AG04449 (cell line): ENCODE measurements at places on chromosomes 13 and 19.

- DNase-seq, result no peak
Observed at GRCh38 chr13:67554286-67554685, 324.1 kb upstream of the PCDH9 start.

- DNase-seq, result peak; percentile 23
Observed at GRCh38 chr13:105991622-105992277, 543.7 kb downstream of the EFNB2 start.

DNA sequence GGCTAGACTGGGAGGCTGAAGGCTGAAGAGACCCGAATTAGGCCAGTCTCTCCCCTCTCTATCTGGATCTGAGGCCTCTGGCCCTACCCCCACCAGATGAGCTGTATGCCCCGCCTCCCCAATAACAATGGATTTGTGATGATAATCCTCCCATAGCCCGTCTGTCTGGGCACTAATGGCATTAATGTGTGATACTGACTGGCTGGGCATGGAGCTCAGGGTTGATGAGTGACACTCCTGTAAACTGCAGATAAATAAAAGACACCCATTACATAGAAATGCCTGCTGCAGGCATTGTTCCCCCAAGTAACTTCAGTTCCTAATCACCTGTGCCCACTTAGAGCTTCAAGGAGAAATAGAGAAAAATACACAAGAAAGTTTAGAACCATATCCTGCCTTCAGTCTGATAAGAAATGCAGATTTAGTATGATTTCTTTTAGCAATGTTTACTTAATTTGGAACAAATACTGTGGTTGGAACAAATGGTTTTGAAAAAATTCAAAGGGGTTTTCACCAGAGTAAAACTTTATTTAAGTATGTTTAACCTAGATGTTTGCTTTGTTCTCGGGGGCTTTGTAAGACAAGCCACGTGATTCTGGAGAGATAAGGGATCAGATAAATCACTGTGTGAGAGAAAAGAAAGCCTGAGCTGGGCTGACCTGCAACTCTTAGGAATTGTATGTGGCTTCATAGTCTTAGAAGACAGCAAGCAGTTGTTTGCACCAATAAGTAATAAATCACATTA is 60.3 kb downstream of the TNFRSF19 start:
- no peak for DNase-seq

DNA sequence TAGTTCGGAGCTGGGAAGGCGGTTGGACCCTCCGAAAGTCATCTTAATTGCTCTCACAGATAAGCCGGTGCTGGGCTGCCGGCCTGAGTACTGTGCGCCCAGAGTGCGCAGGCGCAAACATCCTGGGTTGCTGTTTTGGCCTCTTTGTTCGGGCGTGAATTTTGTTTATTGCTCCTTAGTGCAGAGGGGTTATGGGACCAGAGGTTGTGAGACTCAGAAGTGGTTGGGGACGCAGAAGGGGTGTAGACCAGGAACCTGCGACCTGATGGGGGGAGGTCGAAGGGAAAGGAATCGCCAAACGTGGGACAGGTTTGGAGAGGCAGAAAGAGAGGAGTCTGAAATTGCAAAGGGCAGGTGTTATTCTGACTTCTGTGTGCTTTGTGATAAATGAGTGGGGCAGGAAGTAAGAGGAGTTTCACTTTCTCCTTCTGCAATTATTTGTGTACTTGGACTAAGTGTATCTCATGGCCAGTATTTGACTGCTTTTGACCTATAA is 607 bp upstream of the ZNF566 start:
- no peak for DNase-seq

GRCh38 chr13:25446261-25446660 is 74.5 kb downstream of the ATP8A2 start:
- no peak for DNase-seq

DNA sequence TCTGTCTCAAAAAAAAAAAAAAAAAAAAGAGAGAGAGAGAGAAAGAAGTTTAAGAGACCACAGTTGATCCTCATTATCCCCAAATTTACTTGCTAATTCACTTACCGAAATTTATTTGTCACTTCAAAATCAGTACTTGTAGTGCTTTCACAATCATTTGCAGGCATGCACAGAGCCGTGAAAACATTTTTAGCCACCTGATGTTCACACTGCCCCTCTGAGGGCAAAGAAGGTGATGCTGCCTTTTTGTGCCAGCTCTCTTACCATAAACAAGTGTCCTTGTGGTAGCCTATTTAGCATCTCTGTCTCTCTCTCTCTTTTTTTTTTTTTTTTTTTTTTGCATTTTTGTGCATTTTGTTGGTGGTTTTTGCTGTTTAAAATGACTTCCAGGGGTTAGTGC is 24.1 kb upstream of the CASP14 start:
- no peak for DNase-seq

- peak; percentile 60 for DNase-seq
Observed at GRCh38 chr13:95100525-95101433, 200.5 kb downstream of the ABCC4 start.

DNA sequence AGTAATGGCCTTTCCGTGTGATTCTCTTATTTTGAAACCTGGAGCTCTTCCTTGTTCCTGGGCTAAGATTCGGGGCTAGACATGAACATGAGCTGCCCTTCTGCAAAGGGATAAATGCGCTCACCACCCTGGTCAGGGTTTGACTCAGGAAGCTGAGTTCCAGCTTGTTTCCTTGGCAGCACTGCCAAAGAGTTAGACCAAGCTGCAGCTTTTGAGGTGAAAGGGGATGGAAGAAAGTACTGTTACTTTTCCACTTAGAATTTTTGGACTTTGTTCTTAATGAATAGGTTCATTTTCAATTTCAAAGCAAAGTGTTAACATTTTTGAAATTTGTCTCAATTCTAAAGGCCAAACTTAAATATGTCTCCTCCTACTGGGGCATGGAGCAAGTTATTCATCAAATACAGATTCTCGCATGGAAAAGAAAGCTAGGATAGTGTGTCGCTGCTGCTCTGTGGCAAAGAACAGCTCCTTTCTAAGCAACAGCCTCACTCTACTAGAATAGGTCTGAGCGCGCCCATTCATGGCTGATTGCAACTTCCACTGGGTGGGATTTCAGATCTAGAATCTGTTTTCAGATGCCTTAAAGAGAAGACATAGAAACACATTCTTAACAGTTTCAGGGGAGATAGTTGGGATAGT is 2.2 kb downstream of the RGCC start:
- DNase-seq, result no peak

DNA sequence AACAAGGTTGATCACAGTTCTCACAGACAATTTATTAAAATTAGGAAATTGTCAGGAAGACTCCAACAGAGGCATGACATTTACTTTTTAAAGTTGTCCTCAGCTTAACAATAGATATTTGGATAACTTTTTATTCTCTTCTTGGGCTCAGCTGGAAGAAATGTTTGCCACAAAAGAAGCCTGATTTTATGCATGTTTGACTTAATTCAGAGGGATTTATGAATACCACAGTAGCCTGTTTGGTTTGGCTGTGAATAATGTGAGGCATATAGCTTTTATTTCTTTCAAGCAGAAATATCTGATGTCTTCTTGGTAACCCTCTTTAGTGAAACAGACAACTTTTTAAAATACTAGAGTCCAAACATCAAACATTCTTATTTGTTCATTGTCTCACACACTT is 1464.5 kb upstream of the SLC10A2 start:
- no peak for DNase-seq

DNA sequence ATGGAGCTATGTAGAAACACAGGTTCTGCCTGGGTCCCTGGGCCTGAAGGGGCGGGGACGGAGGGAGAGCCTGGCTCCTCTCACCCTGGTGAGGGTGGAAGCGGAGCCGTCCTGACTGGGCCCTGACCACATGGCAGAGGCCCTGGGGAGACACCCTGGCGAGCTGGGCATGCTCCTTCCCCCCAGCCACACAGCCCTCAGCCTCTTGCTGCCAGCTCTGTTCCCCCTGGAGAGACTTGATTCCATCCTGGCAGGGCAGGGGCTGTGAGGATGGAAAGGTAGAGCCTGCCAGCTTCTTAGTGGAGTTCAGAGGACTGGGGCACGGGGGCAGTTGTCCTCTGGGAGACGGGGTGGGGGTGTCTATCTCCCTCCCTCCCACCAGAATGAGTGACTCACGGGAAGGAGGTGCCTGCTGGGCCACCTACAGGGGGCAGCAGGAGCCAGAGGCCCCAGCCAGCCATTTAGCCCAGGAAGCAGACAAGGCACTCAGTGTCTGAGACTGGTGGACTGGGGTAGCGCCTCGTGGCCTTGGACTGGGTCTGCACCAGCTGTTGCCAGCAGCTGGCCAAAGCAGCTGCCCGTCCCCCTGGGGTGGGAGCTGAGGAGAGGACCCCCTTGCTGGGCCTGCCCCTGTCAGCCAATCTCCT is 22.8 kb upstream of the RNF17 start:
- DNase-seq, result no peak

- peak; percentile 51 for DNase-seq
Observed at GRCh38 chr13:26656919-26657318, 99.4 kb downstream of the WASF3 start.

- no peak for DNase-seq
Observed at GRCh38 chr13:39049274-39049673, 11.0 kb downstream of the NHLRC3 start.

DNA sequence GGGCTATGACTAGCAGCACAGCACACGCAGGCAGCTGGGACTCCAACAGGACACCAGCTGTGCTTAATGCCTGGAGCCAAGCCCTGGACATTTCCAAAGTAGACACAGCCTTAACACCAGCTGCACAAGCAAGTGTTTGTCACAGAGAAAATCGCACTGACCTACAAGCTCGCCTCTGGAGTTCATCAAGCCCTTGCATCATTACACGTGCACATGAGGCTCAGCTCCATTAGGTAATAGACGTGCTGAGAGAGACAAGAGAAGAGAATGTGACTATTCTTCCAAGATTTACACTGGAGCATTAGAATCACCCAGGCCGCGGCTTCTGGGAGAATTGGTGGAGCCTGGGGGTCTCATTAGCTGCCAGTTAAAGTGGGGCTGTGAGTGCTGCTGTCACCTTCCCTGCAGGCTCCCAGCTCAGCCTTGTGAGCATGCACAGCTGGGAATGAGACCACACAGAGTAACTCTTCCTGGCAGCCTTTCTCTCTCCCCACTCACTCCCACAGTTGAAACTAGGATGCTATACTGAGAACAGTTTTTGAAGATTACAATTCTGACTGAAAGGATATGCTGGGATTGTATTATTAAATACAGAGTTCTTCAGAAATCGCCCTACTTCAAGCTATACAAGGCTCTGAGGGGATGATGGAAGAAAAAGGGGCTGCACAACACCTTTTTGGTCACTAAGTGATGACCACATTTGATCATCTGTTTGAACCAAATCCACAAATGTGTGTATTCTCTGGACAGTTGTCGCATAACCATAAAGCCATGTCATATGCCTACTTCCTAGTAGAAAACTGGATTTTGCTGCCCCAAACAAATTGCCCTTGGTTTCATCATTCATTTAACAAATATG is 10.5 kb downstream of the STOML3 start:
- no peak for DNase-seq

- no peak for DNase-seq
Observed at GRCh38 chr13:56317841-56318240, 822.9 kb upstream of the PRR20A start.

- no peak for DNase-seq
Observed at GRCh38 chr13:110123041-110123809, 183.7 kb downstream of the COL4A1 start.

- no peak for DNase-seq
Observed at GRCh38 chr13:62014299-62014698, 598.6 kb upstream of the PCDH20 start.

- no peak for DNase-seq
Observed at GRCh38 chr13:98975822-98976261, 2.0 kb downstream of the DOCK9 start.

DNA sequence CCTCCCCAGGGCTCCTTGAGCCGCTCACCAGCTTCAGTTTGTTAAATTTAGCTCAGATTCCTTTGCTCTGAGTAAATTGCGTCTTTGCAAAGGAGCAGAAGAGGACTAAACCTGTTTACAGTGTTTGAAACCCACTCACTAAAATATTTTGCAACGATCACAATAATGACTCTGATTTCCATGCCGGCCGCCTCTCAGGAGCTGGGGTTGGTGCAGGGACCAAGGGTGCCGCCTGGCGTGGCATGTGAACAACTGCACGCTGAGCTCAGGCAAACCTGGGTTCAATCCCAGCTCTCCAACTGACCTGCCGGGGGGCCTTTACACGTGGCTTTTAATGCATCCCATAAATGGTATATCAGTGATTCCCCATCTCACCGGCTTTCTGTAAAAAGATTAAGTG is 68.7 kb upstream of the CACNA1A start:
- no peak for DNase-seq

DNA sequence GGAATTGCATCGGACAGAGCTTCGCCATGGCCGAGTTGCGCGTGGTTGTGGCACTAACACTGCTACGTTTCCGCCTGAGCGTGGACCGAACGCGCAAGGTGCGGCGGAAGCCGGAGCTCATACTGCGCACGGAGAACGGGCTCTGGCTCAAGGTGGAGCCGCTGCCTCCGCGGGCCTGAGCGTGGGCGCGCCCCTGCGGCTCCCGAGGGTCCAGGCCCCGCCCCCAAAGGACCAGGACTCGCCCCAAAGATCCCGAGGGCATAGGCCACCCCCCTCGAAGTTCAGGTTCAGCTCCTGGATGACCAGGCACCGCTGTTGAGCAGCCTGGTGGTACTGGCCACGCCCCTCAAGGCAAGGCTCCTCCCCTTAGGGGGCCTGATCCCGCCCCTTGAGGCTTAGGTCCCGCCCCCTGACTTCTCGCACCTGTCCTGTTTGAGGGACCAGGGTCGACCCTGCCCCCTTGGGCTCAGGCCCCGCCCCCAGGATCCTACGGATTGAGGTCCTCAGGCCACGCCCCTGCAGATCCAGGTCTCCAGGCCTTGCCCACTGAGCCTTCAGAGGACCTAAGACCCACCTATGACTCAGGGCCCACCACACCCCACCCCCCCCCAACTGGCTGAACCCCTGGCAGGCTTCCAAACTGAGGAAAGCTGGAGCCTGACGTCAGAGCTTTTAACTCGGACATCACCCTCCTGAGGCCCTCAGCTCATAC is 43.1 kb downstream of the CYP4F22 start:
- DNase-seq, result no peak

DNA sequence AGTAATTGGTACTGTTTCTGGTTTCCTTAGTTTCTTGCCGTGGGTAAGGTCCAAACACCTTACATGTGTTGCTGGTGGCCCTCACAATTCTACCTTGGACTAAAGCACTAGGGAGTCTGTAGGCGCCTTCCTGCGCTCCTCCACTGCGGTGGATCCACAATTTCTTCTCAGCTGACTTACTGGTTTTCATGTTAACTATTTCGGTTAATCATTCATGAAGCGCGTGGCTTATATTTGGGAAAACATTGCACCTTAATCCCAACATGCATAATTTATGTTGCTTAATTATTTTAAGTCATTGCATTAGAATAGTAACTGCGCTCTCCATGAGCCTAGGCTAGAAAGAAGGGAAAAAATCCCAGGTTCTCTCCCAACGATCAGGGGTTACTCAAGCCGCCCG is 37.7 kb downstream of the ARHGEF7 start:
- no peak for DNase-seq

GRCh38 chr19:54462047-54462654 is 1.4 kb downstream of the LENG9 start:
- DNase-seq, result no peak
